ENCODE measurements at places on chromosomes 1 and 21. TPM values are rescaled to one million over a fixed set of nuclear protein-coding genes. Genes with fewer than 3 reads are reported as not detected.

The ELF3 gene
- 0.09 TPM for total RNA-seq

The AKR7A3 gene
- total RNA-seq, result 0.28 TPM

The OR14C36 gene
- not detected for total RNA-seq

The MSH4 gene
- total RNA-seq, result 0.18 TPM

The CYP4Z1 gene
- total RNA-seq, result not detected

The CD5L gene
- not detected for total RNA-seq

The TMEM125 gene
- not detected for total RNA-seq

The RPE65 gene
- not detected for total RNA-seq

The TNNT2 gene
- not detected for total RNA-seq

The ARHGAP30 gene
- total RNA-seq, result not detected

The FGR gene
- under 0.01 TPM for total RNA-seq

Measured in endothelial cell of coronary artery (primary cell).